Smooth muscle cell of bladder (primary cell): ENCODE measurements at places on chromosomes 12 and 14. TPM values are rescaled to one million over a fixed set of nuclear protein-coding genes. Genes with fewer than 3 reads are reported as not detected.

Gene SLC10A1
- not detected in 2 replicates for total RNA-seq

Gene EGLN3
- 0.71 and 2.9 TPM in 2 replicates for total RNA-seq

Gene MAP4K5
- 25.0 and 35.3 TPM in 2 replicates for total RNA-seq

Gene KRT78
- not detected in 2 replicates for total RNA-seq

Gene FBRSL1
- 1.0 and 1.1 TPM in 2 replicates for total RNA-seq

Gene SMIM41
- total RNA-seq: 1.4 and 9.8 TPM in 2 replicates

Gene STAB2
- total RNA-seq: not detected in 2 replicates

Gene GPR137C
- total RNA-seq: 0.09 and 0.14 TPM in 2 replicates

Gene KRT8
- 6.7 and 13.4 TPM in 2 replicates for total RNA-seq

Gene RNU4-1
- total RNA-seq: under 0.01 TPM in 1 of 2 replicates, not detected in the other

Gene NID2
- 333 and 336 TPM in 2 replicates for total RNA-seq

Gene LYZ
- 0.09 TPM in 1 of 2 replicates, not detected in the other for total RNA-seq

Gene RBM25
- 23.6 and 24.7 TPM in 2 replicates for total RNA-seq

Gene ERC1
- 29.2 and 35.3 TPM in 2 replicates for total RNA-seq

Gene NTF3
- total RNA-seq: 0.09 and 0.28 TPM in 2 replicates

Gene GRIP1
- under 0.01 and 0.65 TPM in 2 replicates for total RNA-seq

Gene GDF11
- 1.6 and 2.8 TPM in 2 replicates for total RNA-seq

Gene ANKRD33
- total RNA-seq: 0.09 TPM in 1 of 2 replicates, not detected in the other

Gene ESR2
- under 0.01 and 0.09 TPM in 2 replicates for total RNA-seq

Gene ACOT6
- total RNA-seq: not detected in 2 replicates

Gene SUDS3
- 40.8 and 43.9 TPM in 2 replicates for total RNA-seq

Gene GIT2
- 27.7 and 35.8 TPM in 2 replicates for total RNA-seq

Gene RARG
- total RNA-seq: 17.5 and 21.2 TPM in 2 replicates

Gene ZC3H14
- total RNA-seq: 46.5 and 49.4 TPM in 2 replicates

Gene TAS2R10
- 0.55 and 0.71 TPM in 2 replicates for total RNA-seq

Gene GNB3
- total RNA-seq: 0.92 and 1.3 TPM in 2 replicates

Gene CCDC184
- total RNA-seq: 0.43 and 0.83 TPM in 2 replicates

Gene MYBPC1
- total RNA-seq: not detected in 2 replicates

Gene GATC
- total RNA-seq: 15.2 and 18.6 TPM in 2 replicates

Gene PKP2
- under 0.01 and 0.55 TPM in 2 replicates for total RNA-seq

Gene CARMIL3
- under 0.01 TPM in 2 replicates for total RNA-seq

Gene PMCH
- not detected in 2 replicates for total RNA-seq

Gene NPAS3
- 0.28 and 0.83 TPM in 2 replicates for total RNA-seq

Gene PTHLH
- total RNA-seq: 2.0 and 17.8 TPM in 2 replicates

Gene ART4
- under 0.01 TPM in 2 replicates for total RNA-seq

Gene KERA
- total RNA-seq: not detected in 2 replicates

Gene GPR135
- total RNA-seq: 2.1 and 3.2 TPM in 2 replicates

Gene RNASE1
- total RNA-seq: 0.09 TPM in 1 of 2 replicates, not detected in the other

Gene RASSF8
- 98.4 and 105 TPM in 2 replicates for total RNA-seq

Gene C12orf50
- total RNA-seq: under 0.01 TPM in 1 of 2 replicates, not detected in the other

Gene SERPINA9
- not detected in 2 replicates for total RNA-seq

Gene AKT1
- 149 and 180 TPM in 2 replicates for total RNA-seq

Gene C3AR1
- total RNA-seq: 0.14 and 0.18 TPM in 2 replicates

Gene JPH4
- total RNA-seq: not detected in 2 replicates

Gene SINHCAF
- total RNA-seq: 10.4 and 10.5 TPM in 2 replicates

Gene TSPAN19
- total RNA-seq: not detected in 2 replicates

Gene CFAP54
- 1.1 and 1.4 TPM in 2 replicates for total RNA-seq

Gene HOXC6
- total RNA-seq: 0.18 and 0.28 TPM in 2 replicates

Gene MMP17
- total RNA-seq: 11.7 and 16.5 TPM in 2 replicates

Gene FAM181A
- not detected in 2 replicates for total RNA-seq

Gene SDSL
- total RNA-seq: 17.5 and 18.3 TPM in 2 replicates

Gene CLEC7A
- 0.14 TPM in 1 of 2 replicates, not detected in the other for total RNA-seq

Gene POTEG
- total RNA-seq: not detected in 2 replicates

Gene BDKRB2
- total RNA-seq: 38.6 and 68.3 TPM in 2 replicates

Gene IL22
- total RNA-seq: not detected in 2 replicates

Gene INSM2
- not detected in 2 replicates for total RNA-seq

Gene LDHB
- 722 and 725 TPM in 2 replicates for total RNA-seq
